Pancreas (tissue), 10 donors: ENCODE measurements at places on chromosomes 1 and 21. TPM values are rescaled to one million over a fixed set of nuclear protein-coding genes. Genes with fewer than 3 reads are reported as not detected.

Gene RUNX3
- total RNA-seq, result 0.98 TPM

DNA sequence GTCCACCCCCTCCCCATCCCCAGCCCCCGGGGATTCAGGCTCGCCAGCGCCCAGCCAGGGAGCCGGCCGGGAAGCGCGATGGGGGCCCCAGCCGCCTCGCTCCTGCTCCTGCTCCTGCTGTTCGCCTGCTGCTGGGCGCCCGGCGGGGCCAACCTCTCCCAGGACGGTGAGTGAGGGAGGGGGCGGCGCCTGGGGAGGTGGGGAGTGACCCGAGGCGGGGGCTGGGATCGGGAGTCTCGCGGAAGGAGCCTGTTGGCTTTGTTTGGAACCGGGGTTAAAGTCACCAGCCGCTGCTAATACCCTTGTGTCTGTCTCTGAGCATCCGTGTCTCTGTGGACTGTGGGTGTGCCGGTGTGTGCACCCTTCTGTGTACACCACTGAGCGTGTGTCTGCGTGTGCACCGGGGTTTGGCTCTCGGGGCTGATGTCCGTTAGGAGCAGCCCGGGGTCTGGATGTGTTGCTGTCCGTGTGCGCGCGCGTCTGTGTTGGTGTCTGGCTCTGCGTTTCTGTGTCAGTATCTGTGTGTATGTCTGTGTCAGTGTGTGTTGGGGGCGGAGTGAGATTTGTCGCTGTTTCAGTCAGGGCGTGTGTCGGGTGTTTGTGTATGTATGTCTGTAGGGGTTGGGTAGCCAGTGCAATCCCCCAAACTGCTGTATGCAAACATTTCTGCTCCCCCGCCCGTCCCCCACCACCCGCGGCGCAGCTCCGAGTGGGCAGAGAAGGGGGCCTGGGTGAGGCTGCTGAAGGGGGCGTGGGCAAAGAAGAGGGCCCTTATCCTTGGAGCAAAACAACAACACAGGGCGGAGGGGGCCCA, 480 bp downstream of the CADM3 start:
- DNase-seq, result no peak

DNA sequence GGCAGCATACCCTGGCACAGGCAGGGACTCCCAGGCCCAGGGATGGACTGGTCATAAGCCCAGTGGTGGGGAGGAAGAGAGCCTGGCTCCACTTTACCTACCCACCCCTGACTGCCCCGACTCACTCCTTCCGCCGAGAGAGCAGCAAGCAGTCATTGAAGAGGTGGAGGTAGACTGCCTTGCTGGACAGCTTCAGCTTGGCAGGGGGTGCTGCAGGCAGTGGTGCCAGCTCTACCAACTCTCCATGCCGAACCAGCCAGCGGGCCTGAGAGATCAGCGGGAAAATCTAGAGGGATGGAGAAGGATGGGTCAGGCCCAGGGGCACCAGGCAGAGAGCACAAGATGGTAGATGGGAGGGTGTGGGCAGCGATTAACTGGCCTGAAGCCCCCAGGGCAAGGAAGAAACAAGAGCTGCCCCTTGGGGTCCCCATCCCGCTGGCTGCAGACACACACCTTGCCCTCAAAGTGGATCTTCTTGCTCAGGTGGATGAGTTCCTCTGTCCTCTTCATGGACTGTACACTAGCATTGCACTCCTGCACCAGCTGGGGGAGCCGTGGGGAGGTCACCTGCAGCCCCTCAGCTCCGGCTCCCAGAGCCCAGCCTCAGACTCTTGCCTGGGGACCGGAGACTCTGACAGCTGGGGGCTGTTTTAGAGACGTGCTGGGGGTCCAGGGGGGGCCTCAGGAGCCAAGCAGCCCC, 7.7 kb downstream of the ARHGEF19 start:
- peak; percentile 75 for DNase-seq

GRCh38 chr21:32687643-32688345, 40.0 kb downstream of the SYNJ1 start:
- no peak for DNase-seq

- peak; percentile 74 for DNase-seq
These were observed 30.0 kb upstream of the ACP6 start for GRCh38 chr1:147700042-147701006.

GRCh38 chr1:239128541-239128940, 257.8 kb upstream of the CHRM3 start:
- DNase-seq, result no peak

- no peak for DNase-seq
These were observed 12.3 kb upstream of the DENND2D start for GRCh38 chr1:111212634-111213335.

DNA sequence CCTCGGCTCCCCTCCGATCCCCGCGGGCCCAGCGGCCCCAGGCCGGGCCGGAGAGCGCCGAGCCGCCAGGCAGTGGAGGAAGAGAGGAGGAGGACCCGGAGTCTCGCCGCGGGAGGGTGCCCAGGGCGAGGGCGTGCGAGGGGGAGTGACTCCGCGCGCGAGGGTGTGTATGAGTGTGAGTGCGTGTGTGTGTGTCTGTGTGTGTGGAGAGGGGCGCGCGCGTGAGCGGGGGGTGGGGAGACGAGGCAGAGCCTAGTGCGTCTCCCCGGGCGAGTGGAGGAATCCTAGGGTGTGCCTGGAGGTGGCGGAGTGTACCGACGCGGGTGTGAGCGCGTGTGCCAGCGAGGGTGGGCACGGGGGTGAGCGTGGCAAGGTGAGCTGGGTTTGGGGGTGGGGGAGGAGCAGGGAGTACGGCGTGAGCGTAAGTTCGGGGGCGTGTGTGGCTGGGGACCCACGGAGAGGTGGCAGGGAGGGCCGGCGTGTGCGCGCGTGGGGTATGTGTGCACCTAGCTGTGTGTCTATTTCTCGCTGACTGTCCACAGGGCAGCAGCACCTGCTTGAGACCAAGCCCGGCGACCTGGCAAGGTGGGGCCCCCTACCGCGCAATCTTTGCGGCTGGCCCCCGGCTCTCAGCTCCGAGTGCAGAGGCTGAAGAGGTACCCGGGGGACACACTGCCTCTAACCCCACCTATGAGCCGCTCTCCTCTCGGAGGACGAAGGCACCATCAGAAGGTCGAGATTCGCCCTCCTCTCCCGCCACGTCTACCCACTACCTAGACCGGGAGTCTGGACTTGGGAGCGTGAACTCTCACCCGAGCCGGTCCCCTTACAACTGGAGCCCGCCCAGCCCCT, 784 bp upstream of the KCND3 start:
- peak; percentile 35 for DNase-seq

DNA sequence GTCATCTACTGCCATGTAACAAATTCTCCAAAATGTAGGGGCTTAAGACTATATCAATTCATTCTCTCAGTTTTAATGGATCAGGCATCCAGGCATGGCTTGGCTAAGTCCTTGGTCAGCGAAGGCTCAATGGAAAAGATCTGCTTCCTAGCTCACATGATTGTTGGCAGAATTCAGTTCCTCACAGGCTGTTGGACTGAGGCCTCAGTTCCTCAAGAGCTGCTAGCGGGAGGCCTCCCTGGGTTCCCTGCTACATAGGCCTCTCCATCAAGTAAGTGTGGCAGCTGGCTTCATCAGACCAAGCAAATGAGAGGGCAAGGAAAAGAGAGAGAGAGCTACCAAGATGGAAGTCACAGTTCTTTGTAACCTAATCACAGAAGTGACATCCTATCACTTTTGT, 19.6 kb upstream of the EYA3 start:
- no peak for DNase-seq

GRCh38 chr1:156692925-156693847, 12.2 kb downstream of the CRABP2 start:
- DNase-seq, result peak; percentile 68
